ENCODE measurements at places on chromosomes 11 and 22.

DNA sequence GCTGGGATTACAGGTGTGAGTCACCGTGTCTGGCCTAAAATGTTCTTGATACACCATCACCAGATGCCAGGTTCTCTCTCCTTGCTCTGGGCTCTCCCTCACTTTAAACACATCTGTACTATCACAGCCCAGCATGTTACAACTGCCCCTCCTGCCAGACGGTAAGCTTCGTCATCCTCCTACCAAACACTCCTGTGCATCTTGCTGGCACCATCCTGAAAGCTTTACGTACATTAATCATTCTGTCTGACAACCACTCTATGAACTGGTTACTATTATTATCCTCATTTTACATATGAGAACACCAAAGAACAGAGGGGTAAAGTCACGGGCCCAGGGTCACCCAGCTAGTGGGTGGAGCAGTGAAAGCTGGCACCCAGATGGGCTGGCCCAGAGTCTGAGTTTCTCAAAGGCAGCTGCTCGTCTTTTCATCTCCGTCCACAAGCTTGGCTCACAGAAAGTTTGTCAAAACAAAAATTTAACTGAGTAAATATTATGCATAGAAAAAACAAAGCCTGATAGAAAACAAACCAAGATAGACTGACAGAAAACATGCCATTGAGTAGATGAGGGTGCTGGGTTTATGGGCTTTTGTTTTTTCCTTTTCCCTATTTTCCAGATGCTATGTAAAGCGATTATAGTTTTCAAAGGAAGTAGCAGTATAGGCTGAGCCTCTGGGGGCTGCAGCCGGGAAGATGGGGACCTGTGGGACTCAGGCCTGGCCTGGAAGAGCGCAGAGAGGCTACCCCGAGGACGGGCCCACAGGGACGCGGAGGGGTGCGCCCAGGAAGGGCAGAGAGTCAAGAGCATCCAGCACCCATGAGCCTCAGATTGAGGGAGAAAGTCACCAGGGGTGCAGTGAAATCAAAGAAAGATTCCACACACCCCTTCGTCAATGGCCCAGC, 9.5 kb downstream of the PLA2G6 start:
- no peak for DNase-seq

GRCh38 chr22:44192098-44192815, 11.5 kb downstream of the PARVG start:
- peak; percentile 33 for DNase-seq

GRCh38 chr11:14645015-14645912, 1.7 kb downstream of the PDE3B start:
- DNase-seq, result no peak

DNA sequence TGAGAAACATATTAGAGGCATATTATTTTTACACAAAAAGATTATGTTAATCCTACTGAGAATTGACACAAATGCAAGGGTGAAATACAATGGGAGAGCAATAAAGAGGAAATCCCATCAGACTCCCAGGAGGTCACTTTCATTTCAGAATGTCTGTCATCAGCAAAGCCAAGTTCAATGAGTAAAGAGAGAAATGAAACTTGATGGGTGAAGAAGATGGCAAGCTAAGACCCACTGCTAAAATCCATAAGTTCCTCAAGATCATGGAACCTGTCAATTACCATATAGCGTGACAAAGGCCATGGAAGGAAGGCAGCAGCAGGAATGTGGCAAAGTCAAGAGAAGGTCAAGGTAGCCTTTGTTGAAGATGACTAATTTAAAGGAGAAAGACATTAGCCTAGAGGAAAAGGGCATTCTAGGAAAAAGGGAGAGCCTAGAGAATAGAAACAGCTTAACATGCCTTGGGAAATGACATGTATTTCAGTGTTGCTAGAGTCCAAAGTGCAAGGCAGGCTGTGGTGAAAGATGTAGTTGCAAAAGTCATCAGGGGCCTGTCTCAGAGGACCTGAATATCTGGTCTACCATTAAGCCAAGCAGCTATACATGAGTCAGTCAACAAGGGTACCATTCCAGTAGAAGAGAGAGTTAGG, 43.1 kb downstream of the FAM168A start:
- no peak for DNase-seq

- no peak for DNase-seq
Observed at GRCh38 chr11:11403763-11404725, 51.0 kb upstream of the CSNK2A3 start.

DNA sequence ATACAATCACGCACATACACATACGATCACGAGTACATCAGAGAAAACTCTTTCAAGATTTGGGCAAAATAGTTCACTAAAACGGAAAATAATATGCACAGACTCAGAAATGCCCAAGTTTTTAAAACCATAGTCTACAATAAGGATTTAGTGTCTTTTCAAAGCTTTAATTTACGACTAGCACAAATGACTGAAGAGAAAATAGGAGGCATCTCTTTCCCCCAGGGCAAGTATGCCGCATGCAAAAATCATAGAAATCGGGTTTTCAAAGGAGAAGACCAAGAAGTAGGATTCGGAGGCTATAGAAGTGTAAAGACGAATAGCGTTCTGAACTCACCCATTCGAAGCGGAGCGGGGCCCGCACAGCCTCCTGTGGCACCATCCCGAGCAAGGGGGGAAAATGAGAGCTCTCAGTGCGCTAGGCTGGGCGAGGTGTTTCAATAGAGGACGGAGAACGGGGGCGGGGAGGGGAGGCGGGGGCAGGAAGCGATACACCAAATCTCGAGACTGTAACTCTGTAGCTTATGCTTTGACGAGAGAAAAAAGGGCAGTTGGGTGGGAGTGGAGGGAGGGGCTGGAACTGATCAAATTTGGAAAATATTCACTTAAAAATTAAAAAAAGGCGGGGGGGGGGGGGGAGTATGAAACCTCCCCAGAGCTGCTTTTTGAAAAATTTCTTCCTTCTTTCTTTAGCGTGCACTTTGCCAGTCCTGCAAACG, 15.8 kb downstream of the BLID start:
- no peak for DNase-seq

GRCh38 chr11:1546536-1547466, 25.3 kb downstream of the DUSP8 start:
- DNase-seq, result peak; percentile 49

GRCh38 chr22:38656256-38657044, at the start of the genes CBY1 and FAM227A:
Gene CBY1 (plus strand): TSS chr22:38656638. CDS start chr22:38668055, 11,417 bp downstream.
Gene FAM227A (minus strand): TSS chr22:38656392. CDS start chr22:38650168, 6,224 bp downstream.
- DNase-seq, result peak; percentile 82

- DNase-seq, result no peak
Observed at GRCh38 chr11:57653163-57653562, 3.5 kb upstream of the YPEL4 start.

- DNase-seq, result no peak
Observed at GRCh38 chr11:111603611-111604130, 1.4 kb downstream of the SIK2 start.

All from stimulated activated CD4-positive, alpha-beta T cell treated with anti-CD3 and anti-CD28 coated beads, Interleukin-4, amount 100 ng/mL, for 1 hour (primary cell).